Hindlimb muscle (tissue), 1 donor: ENCODE measurements at places on chromosomes 7 and 10.

DNA sequence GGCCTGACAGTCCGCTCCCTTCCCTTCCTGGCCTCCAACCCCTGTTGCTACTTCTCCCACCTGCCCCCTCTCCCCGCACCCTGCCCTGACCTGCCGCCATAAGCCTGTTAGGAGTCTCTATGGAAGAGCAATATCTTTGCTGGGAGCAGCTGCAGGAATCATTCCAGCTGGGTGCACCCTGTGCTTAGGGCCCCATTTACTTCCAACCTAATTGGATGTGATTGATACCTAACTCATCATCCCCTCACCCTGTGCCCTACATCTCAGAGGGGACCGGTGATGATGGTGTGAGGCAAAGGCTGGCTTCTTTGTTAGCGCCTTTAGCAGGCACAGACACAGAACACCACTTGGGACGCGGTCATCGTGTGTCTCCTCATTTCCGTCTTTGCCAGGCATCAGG is 80.0 kb upstream of the FAM180A start:
- DNase-seq, result no peak

DNA sequence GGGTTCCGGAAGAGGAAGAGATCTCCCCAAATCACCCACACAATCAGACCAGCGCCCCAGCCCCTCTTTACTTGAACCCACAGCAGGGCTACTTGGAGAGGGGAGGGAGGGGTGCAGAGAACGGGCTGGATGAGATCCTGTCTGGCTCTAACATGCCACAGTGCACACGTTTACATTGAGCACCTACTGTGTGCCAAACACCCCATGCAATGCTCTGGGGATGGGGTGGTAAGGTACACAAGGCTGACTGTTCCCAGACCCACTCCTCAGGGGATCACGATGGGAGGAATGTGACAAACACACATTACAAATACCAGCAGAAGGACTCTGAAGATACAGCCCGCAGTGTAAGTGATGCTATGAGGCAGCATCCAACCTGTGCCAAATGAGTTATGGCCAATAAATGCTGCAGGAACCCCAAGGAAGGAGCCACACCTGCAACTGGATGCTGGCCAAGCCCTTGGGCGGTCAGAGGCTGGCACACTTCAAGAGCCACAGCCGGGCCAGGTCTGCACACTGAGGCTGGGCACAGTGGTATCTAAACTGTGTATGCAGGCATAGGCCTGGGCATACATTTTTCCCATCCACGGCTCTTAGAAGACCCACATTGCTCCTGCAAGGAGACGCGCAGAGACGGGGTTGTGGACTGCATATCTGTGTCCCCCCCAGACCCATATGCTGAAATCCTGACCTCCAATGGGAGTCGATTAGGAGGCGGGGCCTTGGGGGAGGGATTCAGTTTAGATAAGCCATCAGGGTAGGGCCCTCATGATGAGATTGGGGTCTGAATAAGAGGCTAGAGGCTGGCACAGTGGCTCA is 6.4 kb downstream of the SPOCK2 start:
- DNase-seq, result no peak

- DNase-seq, result no peak
Measured at GRCh38 chr7:46934198-46934825, 647.6 kb downstream of the TNS3 start.

- no peak for DNase-seq
Measured at GRCh38 chr10:126349676-126350075, 38.6 kb downstream of the ADAM12 start.

DNA sequence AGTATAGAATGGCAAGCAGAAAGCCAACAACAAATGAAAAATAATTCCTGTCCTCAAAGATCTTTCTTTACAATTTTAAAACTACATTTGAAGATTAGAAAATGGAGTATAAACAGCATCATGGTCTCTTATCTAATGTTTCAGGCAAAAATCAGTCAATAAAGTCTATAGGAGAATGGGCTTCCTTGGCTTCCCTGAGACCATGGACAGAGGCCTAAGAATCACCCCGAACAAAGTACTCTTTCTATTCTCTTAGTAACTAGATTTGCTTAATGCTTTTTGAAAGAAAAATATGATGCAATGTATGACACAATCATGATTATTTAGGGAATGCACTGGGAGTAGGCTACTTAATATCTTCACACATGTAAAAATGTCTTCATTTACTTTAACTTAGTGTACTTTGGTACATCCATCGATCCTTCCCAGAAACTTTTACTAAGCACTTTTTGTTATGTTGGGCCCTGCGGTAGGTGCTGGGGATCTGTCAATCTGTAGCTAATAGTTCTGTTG is 17.3 kb downstream of the GRM3 start:
- no peak for DNase-seq

- peak; percentile 65 for DNase-seq
Measured at GRCh38 chr10:27319752-27320431, 79.3 kb upstream of the ACBD5 start.

- DNase-seq, result no peak
Measured at GRCh38 chr10:26432938-26433337, 5.2 kb upstream of the APBB1IP start.

GRCh38 chr7:102721-103120 is 89.7 kb upstream of the FAM20C start:
- DNase-seq, result no peak

DNA sequence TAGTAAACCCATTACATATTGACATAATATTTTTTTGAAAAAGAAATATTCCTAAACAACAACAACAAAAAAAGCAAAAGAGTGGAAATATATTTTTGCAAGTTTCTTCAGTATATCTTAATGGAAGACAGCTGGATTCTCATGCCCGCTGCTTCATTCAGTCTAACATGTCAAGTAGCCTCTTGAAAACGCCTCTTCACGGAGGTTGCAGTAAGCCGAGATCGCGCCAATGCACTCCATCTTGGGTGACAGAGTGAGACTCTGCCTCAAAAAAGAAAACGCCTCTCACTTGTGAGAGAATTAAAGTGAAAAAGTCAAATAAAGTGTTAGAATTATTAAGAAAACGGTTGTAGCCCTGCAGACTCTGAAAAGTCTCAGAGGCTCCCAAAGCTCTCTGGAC is 1.3 kb downstream of the CUTC start:
- DNase-seq, result no peak

DNA sequence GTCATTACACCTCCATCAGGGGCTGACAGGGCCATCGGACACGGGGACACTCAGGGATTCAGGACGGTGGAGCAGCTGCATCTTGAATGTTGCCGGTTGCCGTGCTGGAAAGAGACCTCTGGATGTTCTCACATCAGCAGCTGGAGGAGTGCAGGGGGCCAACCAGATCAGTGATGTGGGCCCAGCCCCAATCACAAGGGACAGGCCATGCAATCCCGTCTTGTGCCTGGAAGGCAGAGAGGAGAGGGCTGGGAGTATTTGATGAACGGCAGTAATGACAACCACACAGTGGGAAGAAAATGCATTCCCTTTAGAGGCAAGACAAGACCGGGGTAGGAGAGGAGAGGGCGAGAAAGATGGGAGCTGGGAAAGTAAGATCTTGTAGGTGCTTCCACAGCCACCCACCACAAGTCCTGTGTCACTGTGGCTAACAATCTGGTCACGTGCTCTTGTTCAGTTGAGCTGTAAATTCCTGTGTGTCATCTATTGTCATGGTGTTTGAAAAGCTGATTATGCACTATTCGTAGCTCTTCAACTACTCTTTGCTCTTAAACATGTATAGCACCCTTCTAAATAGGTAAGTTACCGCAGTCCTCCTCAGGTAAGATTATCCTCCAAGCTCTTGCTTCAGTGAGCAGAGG is 85.9 kb upstream of the LEP start:
- no peak for DNase-seq

GRCh38 chr7:156791241-156791640 is 101.7 kb downstream of the LMBR1 start:
- no peak for DNase-seq

DNA sequence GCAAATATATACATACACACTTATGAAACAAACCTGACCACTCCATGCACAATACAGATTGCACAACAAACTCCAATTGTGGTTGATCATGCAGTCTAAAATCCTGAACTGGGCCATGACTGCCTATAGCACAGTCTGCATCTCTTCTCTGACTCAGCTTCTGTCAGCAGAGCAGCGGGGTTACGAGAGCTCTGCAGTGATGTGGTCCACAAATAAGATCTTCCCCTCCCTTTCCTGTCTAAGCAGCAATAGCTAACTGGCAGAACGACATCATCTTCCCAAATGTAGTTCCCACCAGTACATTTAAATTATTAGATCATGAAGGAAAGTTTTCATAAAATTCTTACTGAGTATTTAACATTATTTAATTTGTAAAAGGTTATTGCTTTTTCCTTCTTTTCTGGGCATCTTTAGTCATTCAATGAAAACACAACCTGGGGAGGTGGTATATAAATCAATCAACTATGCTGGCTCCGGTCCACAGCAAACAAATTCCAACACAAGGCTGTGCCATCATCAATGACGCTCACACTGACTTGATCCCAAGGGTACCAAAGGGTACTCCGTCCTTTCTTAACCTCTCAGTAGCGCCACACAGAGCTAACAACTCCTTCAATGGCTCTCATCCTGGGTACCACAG is 17.1 kb downstream of the ARHGAP21 start:
- DNase-seq, result no peak

- peak; percentile 73 for DNase-seq
Measured at GRCh38 chr10:93893646-93894515, at the start of gene SLC35G1. Gene SLC35G1 (plus strand): TSS chr10:93893978. CDS start chr10:93894034, 56 bp downstream.

- peak; percentile 70 for DNase-seq
Measured at GRCh38 chr10:58577437-58577777, 64.7 kb downstream of the BICC1 start.

GRCh38 chr7:32163141-32163806 is 93.1 kb upstream of the PDE1C start:
- peak; percentile 59 for DNase-seq

GRCh38 chr7:157021071-157021870 is 10.8 kb upstream of the MNX1 start:
- no peak for DNase-seq

- peak; percentile 32 for DNase-seq
Measured at GRCh38 chr10:59176241-59177030, at the start of gene PHYHIPL. Gene PHYHIPL (plus strand): TSS chr10:59176643. CDS start chr10:59176854, 211 bp downstream.

DNA sequence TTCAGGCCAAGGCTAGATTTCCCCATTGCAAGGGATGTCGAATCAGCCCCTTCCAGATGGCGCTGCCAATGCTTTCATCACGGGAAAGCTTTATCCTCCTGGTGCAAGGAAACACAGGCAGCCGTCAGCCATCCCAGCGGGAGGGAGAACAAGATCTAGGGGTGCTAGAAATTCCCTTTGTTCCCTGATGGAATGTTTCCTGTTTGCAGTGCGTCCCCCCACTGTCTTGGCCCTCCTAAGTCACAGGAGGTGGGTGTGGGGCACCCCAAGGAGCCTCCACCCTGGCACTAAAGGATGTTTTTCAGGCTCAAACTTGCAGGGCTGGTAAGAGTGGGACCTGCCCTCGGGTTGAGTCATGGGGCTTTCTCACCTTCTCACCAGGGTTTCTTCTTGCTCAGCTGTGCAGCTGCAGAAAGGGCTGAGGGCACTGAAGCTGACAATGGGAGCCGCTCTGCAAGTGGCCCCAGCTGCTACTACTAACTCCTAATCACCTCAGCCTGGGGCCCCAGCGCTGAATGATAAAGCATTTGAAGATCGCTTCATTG is 103.6 kb downstream of the PRPF18 start:
- DNase-seq, result no peak

DNA sequence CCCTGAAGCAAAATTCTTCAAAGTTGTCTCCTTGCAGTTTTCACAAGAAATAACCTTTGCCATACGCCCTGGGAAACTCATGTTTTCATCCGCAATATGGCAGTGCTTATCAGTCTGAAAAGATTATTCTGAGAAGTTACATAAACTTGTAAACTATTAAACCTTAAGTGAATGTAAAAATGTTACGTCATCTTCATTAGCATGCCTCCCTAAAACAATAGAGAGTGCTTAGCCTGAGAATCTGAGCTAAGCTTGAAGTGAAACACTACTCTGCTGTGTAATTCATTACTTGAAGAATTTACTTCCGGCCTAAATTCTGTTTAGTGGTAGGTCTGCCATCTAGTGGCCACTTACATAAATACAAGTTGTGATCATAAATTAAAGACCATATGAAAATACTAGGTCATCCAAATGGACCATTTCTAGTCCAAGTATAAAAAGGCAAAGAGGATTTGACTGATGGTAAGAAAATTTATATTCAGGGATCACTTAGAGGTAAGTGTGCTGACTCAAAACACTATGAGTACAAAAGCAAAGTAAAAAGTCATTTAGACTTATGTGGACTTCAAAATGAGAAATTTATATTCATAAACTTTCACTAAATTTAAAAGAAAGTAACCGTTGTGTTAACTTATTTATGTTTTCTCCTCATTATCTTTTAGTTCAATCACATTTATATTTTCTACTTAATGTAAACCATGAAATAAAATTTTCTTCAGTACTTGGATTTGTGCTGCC is 745.1 kb upstream of the LRRTM3 start:
- DNase-seq, result peak; percentile 54

GRCh38 chr10:105534086-105534485 is 893.0 kb downstream of the SORCS3 start:
- DNase-seq, result no peak

GRCh38 chr7:155119801-155120382 is 49.8 kb downstream of the HTR5A start:
- DNase-seq, result no peak

DNA sequence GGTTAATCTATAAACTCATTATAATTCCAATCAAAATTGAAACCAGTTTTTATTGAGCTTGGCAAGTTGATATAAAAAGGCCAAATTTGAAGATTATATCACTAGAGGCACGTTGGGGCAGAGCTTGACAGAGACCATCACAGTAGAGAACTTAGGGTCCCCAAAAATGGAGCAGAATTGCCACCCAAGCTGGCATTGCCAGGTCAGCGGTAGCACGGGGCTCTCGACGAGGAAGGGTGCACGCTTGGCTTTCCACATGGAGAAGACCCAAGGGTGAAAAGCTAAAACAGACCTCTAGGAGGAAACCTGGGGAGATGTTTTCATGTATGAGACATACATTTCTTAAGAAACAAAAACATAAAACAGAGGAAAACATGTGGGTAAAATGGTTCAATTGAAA is 4.3 kb upstream of the JAKMIP3 start:
- no peak for DNase-seq

- DNase-seq, result no peak
Measured at GRCh38 chr10:26994743-26995142, 105.6 kb downstream of the ANKRD26 start.

- DNase-seq, result no peak
Measured at GRCh38 chr10:50439187-50439586, 184.6 kb downstream of the SGMS1 start.

GRCh38 chr10:11011984-11012383 is 5.7 kb upstream of the CELF2 start:
- no peak for DNase-seq

DNA sequence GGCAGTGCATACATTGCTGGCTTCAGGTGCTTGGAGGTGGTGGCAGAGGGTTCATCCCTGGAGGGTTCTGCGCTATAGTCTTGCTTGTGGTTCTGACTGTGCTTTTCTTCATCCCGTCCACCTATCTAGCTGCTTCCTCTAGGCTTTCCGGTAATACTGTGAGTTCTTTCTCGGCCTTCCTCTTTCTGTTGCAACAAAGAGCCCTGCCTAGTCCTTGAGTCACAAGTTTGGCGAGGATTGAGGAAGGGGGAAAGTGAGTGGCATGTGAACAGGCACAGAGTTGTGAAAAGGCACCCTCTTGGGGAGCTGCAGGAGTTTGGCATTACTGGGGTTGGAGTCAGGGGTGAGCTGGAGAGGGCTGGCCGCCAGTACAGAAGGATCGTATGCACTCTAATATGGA is 123.0 kb downstream of the SH2D4B start:
- peak; percentile 13 for DNase-seq

GRCh38 chr7:17674166-17674942 is 265.9 kb downstream of the SNX13 start:
- DNase-seq, result no peak

GRCh38 chr7:77544518-77544917 is 7.4 kb downstream of the PTPN12 start:
- no peak for DNase-seq
